ENCODE measurements at places on chromosomes 5 and 9.

DNA sequence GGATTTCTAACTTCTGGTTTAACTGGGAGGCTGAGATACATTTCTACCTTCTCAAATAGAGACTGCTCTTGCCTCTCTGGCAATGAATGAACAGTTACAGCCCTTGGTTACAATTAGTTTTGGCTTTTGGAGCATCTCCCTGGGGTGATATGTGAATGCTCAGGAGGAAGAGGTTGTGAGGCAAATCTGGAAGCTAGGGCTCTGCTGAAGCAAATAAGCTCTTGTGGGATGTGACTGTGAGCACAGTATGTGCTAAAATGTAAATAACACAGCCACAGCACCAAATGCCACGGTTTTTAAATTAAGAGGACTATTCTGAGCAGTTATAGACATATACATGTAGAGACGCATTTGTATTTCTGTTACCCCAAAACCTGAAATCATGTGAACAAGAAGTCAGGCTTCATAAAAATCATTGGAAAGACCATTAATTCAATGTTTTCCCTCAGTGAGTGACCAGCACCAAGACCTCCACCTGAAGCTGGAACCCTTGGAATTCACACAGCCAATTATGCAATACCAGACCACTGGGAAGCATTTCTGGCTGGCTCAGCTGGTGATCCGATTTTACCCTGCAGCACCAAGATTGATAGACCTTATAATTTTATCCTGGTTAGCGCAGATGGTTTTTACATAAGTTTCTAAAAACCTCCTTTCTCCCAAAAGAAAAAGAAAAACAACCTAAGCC, 3.0 kb upstream of the SLC44A1 start:
- no peak for DNase-seq

DNA sequence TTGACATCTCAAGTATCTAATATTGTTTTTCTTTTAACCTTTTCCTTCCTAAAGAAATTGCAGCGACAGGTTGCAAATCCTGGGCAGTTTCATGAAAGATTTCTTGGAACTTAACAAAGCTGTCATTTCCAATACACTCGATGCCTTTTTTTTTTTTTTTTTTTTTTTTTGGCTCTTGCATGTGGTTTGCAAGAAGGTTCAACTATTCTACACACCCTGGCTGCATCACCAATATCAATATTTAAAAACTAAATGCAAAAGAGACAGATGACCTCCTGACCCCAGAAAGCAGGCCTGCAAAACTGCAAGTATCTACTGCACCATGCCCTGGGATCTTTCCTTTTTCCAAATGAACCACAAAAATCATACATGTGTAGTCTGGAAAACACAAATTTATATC, 4.4 kb upstream of the NFIB start:
- DNase-seq: no peak

- no peak for DNase-seq
Measured at GRCh38 chr9:4295160-4295559, 4.7 kb downstream of the GLIS3 start.

DNA sequence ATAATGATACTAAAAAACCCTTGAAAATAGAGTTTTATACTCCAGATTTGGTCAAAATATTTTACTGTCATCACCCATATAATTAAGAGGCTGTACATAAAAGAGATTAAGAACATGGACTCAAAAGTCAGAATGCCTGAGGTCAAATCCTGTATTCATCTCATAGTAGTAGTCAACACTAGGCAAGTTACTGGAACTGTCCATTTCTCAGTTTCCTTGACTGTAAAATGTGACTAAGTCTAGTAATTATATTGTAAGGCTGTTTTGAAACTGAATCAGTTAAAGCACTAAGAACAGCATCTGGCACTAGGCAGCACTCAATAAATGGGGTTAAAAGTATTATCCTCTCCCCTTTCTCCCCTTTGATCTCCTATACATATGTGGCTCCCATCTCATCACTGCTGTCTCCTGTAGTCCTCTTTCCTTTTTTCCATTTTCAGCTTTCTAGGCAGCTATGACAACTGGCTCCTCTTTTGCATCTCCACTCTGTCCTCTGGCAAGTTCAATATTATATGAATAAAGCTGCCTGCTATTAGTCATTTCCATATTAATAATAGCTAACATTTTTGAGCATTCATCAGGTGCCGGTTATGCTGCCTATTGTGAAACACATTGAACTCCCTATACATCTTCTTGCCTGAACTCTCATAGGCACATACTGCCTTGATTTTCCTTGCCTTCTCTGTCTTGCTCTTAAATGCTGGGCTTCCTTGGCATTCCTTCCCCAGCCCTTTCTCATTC, 185.8 kb upstream of the NREP start:
- DNase-seq: no peak

DNA sequence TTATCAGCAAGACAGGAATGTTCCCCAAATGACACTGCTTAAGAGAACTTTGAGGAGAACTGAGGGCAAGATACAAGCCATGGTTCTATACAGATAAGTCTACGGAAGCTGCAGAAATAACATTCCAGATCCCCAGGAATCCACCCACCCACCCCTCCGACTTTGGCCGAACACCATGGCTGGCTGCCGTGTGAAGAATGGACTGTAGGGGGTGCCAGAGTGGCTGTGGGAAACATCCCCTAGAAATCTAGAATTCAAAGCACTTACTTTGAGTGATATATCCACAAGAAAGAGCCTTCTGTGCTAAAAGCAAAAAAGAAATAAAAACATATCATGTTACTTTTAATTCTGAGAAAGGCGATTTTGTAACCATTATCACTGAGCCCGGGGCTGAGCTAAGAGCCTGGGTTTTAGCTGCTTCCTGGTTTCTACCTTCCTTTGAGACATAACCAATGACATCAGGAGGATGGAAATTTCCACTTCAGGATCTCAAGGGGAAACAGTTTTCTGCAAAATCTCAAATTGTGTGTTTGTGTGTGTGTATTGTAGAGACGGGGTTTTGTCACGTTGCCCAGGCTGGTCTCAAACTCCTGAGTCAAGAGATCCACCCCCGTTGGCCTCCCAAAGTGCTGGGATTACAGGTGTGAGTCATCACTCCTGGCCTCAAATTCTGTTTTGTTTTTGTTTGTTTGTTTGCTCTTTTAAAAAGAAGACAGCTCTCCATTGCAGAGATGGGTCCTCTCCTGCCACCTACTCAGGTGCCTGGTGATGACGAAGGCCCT, 36.4 kb downstream of the GGTA1 start:
- no peak for DNase-seq

All from Panc1 (cell line).